ENCODE measurements at places on chromosomes 13 and 19.
A peak's percentile ranks its signal among the peaks of the same experiment; 100 is the strongest.

GRCh38 chr19:22608441-22608840, 25.7 kb upstream of the ZNF492 start:
- DNase-seq, result no peak

- no peak for DNase-seq
Measured at GRCh38 chr13:104004572-104004971, 938.4 kb upstream of the SLC10A2 start.

DNA sequence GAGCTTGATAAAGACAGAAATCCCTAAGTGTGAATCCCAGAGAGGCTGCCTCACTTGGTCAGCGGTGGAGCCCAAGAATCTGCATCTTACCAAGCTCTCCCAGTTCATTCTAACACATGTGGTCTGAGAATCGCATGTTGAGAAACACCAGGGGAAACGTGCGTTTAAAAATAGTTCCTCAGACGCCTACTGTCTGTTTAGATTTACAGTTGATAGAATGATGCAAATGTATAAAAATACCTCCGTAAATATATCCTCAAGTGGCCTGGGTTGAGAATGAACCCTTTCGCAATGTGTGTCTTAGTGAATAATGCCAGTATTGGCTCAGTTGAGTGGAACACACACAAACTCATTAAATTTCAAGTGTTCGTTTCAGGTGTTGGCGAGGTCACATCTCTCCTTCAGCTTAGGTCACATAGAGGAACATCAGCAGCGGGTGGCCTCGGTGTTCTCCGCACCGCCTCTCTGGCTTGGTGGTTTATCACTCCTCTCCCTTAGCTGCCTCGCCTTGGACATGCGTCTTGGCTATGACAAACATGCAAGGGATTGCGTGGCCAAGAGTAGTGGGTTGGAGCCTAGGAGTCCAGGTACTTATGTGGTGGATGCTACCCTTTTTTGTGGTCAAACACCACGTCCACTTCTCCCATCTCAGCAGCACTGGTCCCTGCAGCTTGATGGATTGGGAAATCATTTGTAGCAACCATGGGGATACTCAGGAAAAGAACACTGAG, 117.6 kb upstream of the SPATA13 start:
- no peak for DNase-seq

DNA sequence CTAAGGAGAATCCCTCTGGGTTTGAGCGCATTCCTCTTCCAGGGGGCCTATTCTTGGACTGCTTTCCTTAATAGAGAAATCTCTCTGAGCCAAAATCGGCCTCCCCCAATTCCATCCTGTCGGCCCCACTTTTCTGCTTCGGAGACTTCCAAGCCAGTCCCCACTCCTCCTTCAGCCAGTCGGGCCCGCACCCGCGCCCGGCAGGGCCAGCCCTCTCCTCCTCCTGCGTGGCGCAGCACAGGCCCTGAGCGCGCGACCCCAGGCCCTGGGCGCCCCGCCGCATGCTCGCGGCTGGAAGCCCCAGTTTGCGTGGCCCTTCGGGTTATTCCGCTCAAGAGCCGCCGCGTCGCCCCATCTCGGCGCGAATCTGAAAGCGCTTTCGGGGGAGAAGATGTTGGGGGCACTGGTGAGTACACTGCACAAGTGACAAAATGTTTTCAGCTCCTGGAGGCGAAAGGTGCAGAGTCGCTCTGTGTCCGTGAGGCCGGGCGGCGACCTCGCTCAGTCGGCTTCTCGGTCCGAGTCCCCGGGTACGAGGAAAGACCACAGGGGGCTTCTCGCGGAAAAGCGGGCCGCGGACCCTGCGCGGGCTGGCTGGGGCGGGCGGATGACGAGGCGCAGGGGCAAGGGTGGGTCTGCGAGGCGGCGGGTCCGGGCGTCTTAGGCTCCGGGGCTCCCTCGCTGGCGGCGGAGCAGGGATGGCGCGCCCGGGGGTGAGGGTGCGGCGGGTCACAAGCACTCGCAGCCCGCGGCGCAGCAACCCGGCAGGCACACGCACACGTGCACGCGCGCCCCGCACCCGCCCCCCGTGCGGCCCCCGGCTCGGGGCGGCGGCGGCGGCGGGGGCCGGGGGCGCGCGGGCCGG, at the start of gene IL17D:
Gene IL17D (plus strand): TSS at position 785 of the 865 bp plus-strand sequence. CDS start 303 bp downstream, outside the sequence.
- DNase-seq, result no peak

DNA sequence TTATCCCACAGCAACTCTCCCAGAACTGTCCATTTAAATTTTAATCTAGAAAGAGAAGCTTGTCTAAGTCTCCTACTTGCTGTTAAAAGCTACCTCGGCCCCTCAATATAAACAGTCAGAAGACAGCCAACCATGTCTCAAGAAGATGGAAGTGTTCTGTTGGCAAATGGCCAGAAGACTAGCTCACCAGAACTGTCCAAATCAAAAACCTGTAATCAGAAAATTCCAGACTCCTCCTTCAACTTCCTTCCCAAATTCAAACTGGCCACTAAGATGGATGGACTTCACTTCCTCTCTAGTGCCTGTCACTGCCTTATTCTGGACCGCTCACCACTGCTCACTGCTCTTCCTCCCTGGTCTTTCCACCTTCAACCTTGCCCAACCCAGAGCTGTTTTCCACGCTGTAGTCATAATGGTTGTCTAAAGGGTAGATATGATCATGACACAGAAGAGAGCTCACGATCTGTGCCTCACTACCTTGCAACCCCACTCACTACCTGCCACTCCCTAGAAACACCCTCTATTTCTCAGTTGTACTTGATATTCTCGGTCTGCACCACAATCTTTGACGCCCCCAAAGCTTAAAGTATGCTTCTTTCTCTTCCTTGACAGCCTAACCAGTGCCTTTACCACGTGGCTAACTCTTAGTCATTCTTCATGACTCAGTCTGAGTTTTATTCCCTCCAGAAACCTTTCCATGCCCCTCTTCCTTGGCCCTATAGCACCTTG, 9.2 kb downstream of the FGF14 start:
- DNase-seq, result peak; percentile 3

DNA sequence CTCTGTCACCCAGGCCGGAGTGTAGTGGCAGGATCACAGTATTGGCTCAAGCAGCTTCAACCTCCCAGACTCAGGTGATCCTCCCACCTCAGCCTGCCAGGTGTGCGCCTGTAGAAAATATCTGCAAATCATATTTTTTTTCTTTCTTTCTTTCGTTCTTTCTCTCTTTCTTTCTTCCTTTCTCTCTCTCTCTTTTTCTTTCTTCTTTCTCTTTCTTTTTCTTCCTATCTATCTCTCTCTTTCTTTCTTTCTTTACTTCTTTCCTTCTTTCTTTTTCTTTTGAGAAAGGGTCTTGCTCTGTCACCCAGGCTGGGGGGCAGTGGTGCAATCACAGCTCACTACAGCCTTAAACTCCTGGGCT, 16.3 kb upstream of the IGSF23 start:
- no peak for DNase-seq

GRCh38 chr19:19179548-19180441, 9.7 kb upstream of the MEF2B start:
- no peak for DNase-seq

GRCh38 chr19:55333870-55334269, 5.8 kb upstream of the KMT5C start:
- no peak for DNase-seq

GRCh38 chr13:113724016-113724758, 34.8 kb upstream of the TMEM255B start:
- DNase-seq, result no peak

GRCh38 chr13:51311957-51312520, 27.5 kb upstream of the SERPINE3 start:
- no peak for DNase-seq

- DNase-seq, result no peak
Measured at GRCh38 chr19:34402074-34402600, 2.1 kb upstream of the PDCD2L start.

DNA sequence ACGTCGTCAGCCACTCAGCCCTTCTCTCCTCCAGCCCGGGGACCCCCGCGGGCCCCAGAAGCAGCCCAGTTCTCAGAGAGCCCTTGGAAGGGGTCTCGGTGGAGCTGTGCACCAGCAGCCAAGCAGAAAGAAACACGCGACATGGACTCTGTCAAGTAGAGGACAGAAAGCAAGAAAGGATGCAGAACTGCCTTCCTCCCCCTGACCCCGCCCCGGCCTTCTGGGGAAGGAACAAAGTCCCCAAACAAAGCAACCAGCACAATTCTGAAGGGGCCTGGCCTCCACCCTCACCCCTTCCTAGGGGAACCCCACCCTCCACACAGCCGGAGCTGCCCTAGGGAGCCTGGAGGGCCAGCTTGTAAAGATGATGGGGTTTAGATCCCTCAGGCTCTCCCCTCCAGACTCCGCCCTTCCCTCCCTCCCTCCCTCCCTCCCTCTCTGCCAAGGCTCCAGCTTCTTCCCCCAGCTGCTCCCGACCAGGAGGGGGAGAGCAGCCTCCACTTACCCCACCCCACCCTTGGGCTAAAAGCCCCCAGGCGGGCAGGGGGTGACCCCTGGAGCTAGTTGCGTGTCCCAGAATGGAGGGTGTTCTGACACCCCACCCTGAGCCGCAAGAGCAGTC, 7.8 kb downstream of the LYL1 start:
- no peak for DNase-seq

DNA sequence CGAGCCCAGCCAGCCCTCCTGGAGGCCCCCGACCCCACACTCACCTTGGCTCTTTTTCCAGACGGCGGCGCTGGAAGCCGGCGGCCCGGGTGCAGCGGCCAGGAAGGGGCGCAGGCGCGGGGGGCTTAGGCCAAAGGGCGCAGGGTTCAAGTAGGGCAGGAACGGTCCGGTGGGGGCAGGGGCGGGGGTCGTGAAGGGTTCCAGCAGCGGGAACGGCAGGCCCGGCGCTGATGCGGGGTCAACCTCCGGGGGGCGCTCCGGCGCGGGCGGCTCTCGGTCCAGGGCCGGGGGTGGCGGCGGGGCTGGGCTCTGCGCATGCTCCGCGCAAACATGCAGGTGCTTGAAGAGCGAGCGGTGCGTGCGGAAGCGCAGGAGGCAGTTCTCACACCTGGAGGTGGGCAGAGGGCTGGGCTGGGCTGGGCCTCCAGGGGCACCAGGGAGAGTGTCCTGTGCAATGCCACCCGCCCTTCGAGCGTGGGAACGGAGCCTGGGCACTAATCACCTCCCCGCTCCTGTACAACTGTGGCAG, 2.3 kb downstream of the ZNF414 start:
- no peak for DNase-seq

DNA sequence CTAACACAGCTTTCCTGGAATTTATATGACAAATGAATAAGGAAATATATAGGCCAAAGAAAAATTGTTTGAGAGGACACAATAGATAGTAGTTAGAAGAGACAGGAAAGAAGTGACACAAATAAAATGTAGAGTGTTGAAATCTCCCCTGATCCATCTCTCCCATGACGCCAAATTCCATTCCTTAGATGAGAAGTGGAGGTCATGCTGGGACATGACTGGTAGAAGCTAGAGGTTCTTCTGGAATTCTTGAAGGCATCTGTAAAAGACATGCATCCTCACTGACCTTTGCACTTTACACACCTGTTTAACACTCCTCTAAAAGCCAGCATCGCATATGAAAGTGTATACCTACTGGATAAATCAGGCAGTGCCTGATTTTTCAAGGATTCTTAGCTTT, 67.8 kb downstream of the DGKH start:
- DNase-seq, result no peak

DNA sequence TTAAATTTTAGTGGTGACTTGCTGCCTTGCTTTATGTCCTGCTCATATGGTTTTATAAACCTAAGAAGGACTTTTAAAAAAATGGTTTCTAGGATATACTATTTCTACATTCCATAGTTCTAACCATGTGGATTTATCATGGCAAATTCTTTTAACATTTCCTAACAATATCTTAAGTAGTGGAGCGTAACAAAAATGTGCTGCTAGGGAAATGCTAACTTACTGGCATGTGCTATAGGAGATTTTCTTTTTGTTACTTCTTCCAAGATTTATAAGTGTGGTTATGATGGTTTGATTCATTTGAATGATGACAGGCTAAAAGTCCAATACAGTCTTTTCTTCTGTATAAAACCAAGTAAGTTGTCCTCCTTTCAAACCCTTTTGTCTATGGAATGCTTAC, 713.7 kb downstream of the SLITRK1 start:
- no peak for DNase-seq

DNA sequence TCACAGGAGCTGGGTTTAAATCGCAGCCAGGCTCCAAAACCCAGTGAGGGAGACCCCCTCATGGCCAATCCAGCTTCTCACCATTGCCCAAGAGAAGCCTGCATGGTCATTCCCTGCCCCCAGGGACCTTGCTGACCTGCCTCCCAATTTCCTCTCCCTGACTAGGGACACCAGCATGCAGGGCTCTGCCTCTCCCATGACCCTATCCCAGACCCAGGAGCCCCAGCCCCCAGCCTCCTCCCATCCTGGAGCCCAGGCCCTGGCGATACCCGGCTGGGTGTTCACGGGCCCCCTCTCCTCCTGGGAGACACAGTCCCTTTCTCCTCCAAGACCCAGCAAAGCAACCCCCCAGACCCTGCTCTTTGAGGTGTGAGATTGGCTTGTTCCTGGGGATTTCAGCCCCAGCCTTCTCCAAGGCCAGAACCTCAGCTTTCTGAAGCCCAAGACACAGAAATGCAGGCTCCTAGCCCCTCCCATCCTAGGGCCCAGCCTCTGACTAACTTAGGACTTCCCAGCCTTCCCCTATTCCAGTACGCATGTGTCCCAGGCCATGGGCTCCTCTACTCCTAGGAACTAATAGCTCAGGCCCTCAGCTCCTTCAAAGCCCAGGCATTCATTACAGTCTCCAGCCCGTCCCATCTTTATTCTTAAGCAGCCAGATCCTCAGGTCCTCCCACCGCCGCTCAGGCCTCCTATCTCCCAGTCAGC, 1.1 kb downstream of the GYS1 start:
- peak; percentile 88 for DNase-seq

DNA sequence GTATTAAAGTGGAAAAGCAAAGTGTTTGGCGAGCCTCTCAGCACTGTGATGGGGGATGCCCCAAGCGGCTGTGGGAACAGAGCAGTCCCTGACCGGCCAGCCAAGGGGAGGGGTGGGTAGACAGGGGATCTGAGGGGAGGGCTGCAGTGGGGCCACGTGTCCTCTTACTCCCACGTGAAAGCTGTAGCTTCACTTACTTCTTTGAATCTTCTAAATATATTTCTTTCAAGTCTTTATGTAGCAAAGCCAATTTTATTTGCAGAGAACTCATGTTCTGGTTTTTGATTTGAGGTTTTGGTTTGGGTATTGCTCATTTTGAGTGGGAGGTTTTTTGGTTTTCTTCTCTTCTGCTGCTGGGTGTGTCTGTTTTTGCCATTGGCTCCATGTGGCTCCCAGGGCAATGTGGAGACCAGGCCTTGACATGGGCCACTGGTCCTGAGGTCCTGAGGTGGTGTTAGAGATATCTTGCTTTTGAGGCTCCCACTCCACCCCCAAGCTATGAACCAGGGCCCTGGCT, 17.7 kb upstream of the OVOL3 start:
- no peak for DNase-seq

- DNase-seq, result peak; percentile 13
Measured at GRCh38 chr19:50723069-50723468, at the start of gene CLEC11A. CLEC11A (plus strand) TSS chr19:50723364; CDS start chr19:50723526, 162 bp downstream.
